AG04450 (cell line): ENCODE measurements at places on chromosomes 7 and 10.

DNA sequence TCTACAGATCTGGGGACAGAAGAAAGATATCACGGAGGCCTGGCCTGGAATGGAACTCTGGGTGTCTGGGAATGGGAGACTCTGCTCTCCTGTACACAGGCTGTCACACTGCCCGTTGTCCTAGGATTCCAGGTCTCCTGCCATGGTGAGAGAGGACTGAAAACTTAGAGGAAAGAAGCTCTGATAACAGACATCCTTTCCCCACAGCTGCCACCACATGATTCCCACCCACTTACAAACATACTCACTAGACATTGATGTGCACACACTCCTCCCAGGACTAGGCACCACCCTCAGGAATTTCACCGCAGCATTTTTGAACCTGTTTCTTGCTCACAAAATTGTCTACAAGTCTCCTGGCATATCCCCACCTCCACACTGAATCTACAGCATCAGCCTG, 5.7 kb downstream of the ZNF92 start:
- no peak for DNase-seq

DNA sequence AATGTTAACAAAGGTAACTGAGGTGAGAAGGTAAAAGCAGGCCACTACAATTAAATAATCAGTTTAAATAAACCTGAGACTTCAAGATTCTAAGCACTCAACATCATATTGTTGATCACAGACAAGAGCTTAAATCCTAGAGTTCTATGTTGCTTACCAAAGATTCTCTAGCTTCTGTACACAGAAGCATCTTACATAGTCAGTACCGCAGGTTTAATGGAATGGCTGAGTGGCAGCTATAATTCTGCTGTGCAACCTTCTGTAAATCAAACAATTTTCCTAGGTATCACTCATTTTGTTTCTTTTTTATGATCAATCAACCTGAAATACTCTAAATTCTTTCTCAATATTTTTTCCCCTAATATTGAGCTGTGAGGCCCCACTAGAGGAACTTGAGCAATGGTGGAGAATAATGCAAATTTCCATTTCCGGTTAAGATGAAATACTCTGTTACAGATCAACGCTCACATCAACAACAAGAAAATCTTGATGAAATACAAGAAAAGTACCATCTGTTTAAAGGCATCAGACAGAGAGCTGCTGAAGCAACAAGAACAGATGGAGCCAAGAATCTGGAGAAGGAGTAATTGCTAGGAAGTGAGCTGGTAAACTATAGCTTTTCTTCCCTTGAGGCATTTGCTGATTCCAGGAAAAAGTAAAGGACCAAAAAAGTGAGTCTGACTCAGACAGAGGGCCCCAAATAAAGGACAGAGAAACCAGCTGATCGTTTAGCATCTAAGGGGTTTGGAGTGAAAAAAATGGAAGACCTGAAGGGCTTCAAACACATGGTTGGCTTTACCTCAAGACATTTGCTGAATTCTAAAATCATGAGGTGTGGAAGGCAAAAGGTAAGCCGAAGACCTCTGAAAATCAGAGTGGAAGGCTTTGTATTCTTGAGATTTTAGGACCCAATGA, 22.6 kb downstream of the PNPLA8 start:
- DNase-seq = peak; percentile 13

DNA sequence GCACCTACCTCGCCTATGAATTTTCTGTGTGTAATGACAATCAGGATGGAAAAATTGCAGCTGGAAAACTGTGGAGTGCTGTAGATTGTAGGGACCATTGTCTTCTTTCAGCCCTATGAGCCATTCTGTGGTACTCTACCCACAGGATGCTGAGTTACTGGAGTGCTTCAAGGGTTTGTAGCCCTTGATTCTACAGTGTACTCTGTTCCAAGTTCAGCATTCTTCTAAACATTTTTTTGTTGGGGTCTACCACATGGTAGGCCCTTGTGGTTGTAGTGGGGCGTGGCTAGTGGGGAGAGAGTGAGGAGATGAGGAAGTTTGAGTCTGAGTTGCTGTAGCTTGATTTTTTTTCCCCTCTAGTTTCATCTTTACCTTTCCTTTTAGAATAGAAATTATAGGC, 33.5 kb downstream of the REEP3 start:
- DNase-seq = peak; percentile 51

DNA sequence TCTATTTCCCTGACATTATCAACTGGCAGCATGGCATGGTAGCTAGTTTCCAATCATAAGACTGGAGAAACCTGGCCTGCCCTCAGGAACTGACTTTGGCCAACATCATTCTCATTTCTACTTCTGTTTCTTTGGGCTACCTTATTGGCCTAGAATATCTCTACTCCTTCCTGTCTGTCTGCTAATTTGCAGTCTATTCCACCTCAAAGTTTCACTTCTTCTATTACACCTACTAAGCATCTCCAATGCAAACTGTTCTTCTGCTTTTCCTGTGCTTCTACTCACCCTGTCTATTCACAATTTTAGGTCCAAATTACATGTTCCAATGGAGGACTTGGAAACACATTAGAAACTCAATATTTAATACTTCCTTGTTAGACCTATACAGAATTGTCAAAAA, 65.6 kb downstream of the ZNF503 start:
- DNase-seq = no peak

DNA sequence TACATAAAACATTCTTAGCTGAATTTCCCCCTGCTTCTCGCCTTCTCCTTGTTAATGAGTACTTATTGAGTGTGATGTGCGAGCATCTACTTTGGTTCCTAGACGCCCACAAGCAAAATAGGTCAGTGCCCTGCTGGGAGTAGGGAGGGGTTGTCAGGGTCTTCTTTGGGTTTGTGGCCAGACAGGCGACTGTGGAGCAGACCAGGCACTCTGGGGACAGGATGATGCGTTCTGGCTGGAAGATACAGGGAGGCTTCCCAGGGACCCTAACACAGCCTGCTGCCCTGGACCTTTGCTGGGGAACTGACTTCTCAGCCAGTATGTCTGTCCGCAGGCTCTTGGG, 227.2 kb downstream of the CUX1 start:
- no peak for DNase-seq

DNA sequence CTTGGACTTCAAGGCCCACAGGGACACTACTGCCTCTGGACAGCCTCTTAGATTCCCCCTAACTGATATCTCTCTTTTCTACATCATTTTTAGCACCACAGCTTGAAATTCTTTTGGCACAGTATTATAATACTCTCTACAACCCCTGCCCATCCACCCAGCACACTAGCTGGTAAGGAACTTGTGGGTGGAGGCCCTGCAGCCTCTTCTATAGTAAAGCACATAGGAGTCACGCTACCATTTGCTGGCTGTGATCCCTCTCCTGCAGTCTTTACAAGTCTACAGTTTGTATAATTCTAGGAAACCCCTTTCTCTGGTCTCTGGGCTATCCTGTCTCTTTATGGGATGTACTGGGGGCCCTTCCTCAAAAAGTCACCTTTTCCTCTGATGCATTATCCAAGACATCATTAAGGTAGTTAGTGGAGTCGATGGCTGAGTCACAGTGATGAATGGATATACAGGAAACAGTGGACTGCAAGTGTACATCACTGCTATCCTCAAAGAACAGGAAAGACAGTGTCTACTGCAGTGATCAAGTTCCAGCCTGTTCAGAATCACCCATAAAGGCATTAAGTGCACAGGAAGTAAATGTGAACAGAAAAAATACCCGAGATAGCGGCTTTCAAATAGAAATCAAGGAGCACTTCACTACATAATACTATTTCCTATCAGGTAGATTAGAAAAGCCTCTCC, 54.4 kb downstream of the STK17A start:
- no peak for DNase-seq

DNA sequence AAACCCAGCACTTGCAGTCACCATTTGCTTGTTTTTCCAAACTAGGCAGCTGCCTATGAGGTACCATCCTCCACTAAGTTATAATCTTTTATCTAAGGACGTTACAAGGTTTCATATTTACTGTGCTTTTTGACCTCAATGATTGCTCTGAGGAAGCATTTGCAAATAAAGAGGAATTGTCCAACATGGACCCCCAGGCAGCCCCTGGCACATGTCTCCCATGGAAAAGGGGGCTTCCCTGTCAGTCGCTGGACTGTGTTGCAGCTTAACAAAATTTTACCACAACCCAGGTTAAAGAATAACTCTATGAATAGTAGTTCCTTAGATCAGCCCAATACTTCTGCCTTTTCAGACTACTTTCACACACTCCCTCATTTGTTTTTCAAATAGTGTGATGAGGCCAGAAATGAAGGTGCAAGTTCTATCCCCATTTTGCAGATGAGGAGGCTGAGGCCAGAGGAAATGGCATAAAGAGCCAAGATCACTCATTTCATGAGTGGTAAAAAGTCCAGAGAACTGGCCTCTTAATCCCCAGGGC, 52.8 kb upstream of the ZPBP start:
- DNase-seq = no peak

GRCh38 chr10:79100771-79101170, 32.0 kb downstream of the ZMIZ1 start:
- no peak for DNase-seq

DNA sequence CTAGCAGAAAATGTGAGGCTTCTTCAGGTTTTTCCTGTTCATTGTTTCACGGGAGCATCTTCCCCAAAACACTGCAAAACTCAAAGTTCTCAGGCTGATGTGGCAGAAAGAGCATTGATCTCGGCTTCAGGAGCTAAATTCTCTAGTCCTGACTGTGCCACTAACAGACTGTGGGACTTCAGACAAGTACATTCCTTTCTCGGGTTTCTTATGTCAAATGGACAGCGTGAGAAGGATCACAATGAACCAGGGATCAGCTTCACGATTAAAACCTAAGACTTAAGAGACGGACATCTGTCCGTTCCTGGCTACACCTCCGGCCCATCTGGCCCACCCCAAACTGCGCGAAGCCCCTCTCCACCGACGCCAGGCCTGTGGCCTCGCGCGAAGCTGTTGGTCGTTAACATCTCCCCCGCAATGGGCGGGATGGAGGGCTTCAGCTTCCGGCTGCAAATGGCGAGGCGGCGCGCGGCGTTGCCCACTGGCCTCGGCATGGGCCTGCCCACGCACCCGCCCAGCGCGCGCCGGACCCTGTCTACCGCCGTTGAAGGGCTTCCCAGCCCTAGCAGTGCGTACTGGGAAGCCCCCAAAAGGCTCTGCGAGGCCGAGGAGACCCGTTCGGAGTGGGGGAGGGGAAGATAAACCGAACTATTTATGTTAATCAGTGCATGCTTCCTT, 549 bp upstream of the DDX50 start:
- peak; percentile 29 for DNase-seq

DNA sequence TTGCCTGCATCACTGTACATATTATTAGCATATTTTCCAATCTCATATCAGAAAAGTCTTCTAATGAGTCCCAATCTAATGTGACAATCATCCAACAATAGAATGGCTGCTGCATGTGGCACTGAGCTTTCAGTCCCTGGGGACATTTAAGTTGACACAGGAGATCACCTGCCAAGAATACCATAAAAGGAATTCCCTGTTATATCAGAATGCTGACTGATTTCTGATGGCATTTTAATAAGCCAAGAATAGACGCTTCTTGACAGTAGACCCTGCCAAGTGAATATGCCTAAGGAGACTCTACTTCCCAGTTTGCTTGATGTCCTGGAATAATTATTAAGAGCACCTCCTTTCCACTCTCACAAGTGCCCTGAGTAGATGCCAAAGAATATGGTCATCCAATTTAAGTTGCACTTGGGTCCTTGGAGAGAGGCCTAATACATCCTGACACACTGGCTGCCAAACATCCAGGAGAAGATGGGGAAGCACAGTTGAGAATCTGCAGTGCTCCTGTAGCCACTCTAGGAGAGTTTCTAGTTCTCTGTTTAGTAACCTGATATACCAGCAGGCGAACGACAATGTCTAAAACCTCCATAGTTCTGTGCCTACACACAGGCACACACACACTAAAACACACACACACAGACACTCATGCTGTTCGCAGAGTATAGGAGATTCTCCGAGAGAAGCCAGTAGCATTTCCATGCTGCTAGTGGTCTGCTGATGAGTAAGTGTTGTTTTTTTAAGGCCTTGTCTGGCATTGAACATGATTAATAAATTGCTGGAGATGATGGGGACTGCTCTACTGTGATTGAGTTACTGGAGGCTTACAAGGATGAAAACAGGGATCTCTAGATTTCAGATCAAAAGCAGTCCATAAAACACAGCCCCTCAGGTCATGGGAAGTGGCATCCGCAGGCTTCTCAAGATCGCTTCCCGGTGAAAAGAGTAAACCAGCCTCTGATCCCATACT, 369.6 kb downstream of the KCNMA1 start:
- no peak for DNase-seq
